ENCODE measurements at places on chromosomes 11 and 22.

- DNase-seq, result no peak
Measured at GRCh38 chr11:18958221-18958910, 19.2 kb upstream of the MRGPRX1 start.

DNA sequence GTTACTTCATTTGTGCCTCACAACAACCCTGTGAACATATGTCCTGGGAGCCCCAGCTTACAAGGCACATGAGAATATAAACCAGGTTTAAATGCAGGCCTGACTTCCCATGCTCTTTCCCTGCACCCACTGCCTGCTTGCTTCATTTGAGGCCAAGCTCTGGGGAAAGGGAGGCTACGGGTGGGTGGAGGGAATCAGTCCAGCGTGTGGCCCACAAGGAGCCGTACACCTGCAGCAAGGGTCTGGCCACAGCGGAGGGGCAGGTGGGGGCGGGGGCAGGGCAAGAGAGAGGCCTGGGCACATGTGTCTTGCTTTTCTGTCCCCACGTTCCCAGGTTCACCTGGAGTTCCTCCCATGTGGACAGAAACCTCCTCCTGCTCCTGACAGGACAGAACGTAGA is 26.2 kb downstream of the FAM83F start:
- no peak for DNase-seq

GRCh38 chr11:126793596-126793995 is 207.0 kb downstream of the KIRREL3 start:
- DNase-seq, result no peak

GRCh38 chr22:39134366-39135091 is 18.0 kb downstream of the CBX7 start:
- DNase-seq, result no peak

- DNase-seq, result no peak
Measured at GRCh38 chr22:31102441-31103081, 4.8 kb downstream of the SELENOM start.

GRCh38 chr22:42724062-42724461 is 3.4 kb upstream of the A4GALT start:
- no peak for DNase-seq

- no peak for DNase-seq
Measured at GRCh38 chr11:10233581-10233980, 60.4 kb downstream of the SBF2 start.

GRCh38 chr11:27150098-27150497 is 109.5 kb downstream of the BBOX1 start:
- DNase-seq, result no peak

GRCh38 chr22:46250783-46251125 is 661 bp upstream of the CDPF1 start:
- DNase-seq, result no peak

DNA sequence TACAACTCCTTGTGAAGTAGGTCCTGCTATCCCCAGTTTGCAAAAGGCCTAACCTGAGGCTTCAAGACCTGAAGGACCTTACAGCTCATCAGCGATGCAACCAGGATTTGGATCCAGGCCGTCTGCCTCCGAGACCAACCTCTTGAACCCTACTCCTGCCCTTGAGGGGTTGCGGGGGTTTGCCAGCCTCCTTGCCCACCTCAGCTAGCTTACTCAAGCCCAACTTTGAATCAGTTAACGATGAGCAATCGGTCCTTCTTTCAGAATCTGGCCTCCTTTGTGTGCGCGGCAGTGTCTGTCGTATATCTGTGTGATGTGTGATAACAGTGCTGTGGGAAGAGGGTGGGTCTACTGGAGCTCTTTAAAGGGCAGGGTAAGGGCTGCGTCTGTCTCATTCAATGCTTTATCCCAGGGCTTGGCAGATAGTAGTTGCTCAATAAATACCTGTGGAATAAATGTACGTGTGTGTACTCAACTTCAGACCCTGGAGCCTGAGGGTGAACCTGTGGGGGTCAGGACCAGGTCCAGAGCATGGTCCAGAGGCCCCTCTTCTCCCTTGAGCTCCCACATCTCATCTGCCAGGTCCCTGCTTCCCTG is 3.2 kb downstream of the CHRM1 start:
- DNase-seq, result no peak

GRCh38 chr11:34633640-34633989 is 12.7 kb downstream of the EHF start:
- DNase-seq, result no peak

DNA sequence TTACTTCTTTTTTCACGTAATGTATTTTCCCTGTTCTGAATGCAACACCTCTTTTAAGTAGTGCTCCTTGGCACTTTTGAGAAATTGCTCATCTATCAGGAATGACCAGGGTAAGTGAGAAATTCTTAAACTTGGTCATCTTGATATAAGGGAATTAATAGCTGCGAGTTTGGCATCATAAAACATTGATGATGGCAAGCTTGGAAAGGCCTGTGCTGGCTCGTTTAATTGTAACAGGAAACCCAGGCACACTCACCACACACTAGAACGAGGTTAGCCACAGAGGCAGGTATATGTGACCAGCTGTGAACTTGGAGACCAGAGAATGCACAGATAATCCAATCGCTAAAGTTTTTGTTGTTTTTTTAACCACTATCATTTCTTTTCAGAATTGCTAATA is 24.3 kb downstream of the FAM118A start:
- DNase-seq, result no peak

GRCh38 chr11:119537306-119538253 is 114.6 kb upstream of the THY1 start:
- no peak for DNase-seq

Data from NCI-H1436 treated with DMSO at 0.1 percent for 48 hours (cell line).